ENCODE measurements at places on chromosomes 5 and 9.

DNA sequence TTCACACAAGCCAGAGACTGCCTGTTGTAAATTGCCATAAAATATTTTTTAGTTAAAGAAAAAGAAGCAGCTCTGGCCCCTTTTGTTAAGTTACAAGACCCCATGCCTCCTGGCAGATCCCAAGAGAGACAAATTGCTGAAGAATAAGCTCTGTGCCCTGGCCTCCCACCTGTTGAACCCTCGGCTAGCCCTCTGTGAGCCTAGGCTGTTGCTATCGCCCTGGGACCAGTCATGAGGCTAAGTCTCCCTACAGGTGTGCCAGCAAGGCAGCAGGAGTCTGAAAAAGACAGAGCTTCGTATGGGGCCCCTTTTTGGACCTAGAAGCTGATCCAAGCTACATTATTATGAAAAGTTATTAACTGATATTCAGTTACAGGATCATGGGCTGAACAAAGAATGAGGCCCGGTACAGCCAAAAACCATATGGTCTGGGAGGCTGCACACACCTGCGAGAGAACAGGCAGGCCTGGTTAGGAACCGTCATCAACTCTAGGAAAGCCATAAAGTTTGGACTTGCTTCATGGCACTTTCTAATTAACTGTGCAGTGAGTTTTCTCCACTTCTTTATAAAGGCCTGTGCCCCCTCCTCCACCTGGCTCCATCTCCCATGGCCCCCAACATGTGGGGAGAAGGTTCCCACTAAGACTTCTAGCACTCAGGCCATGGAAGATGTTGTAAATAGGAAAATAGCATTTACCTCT, 384.7 kb downstream of the ENC1 start:
- no peak for DNase-seq

GRCh38 chr9:124102363-124102762, 90.8 kb downstream of the LHX2 start:
- no peak for DNase-seq

GRCh38 chr5:24183981-24184380, 460.8 kb downstream of the CDH10 start:
- no peak for DNase-seq

DNA sequence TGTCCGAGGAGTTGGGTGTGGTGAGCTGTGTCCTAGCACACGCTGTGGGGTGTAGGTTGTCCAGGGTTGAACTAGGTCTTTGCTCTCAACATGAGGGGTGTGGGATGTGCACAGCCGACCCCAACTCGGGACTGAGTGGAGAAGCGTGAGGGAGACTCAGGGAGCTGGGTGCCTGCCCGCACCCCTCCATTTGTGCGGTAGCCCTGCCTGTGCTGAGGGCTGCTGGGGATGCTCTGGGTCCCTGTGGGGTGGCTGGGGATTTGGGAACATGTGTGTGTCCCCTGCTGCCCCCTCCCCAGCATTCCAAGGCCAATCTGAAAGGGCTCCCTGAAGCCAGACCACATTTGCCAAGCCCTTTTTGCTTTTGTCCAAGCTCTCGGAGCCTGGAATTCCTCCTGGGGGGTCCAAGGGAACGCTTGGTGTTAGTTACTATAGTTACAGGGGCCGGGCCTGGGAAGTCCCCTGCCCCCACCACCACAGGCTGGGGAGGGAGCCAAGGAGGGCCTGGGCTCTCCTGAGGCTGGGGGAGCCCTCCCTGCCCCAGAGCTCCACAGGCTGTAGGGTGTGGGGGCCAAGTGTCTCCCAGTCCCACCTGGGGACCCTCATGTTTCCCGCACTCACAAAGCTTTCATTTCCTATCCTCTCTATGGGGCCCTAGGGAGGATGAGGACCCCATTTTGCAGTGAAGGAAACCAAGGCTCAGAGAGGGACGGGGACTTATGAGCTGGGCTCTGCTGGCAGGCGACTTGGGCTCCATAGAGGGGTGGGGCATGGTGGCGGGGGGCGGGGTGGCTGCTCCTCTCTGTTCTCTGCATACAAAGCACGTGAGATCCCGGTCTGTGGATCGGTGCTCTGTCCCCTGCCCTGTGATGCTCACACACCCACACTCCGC, 1.1 kb downstream of the CRB2 start:
- DNase-seq: no peak

DNA sequence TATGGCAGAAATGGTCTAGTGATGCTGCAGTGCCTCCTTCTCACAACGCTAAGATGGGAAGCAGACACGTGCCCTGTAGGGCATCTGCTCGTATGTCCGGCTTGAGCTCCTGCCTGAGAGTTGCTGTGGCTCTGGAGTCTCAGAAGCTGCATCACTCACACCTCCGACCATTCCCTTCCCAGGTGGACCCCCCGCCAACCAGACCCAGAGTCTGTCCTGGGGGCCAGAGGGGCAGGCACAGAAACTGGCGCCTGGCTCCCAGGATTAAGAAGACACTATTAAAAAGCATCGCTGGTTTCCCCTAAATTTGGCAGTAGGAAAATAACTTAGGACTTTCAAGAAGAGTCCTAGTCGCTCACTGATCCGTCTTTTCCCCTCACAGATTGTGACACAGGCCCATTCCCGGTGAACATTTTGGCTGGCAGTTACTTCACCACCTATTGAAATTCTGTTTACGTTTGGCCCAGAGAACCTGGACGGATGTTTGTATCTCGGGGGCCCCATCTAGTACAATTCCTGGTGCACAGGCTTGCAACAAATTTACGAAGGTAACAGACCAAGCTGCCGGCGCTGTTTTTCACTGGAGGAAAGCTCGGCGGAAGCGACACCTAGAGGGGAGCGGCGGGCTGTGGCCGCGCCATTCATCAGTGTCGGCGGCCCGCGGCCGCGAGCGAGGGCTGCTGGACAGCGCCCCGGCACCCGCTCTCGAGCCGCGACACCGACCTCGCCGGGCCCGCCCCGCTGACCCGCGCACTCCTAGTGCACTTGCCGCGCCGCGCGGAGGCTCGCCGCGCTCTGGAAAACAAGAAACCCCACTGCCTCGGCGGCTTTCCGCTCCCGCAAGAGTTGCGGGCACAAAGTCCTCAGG, 1.6 kb downstream of the FSTL4 start:
- no peak for DNase-seq

- peak; percentile 55 for DNase-seq
Measured at GRCh38 chr9:108645520-108645919, 210.3 kb downstream of the ACTL7B start.

- no peak for DNase-seq
Measured at GRCh38 chr9:80188579-80188978, 616.8 kb downstream of the TLE4 start.

- DNase-seq: no peak
Measured at GRCh38 chr9:97660340-97660739, 26.7 kb downstream of the NCBP1 start.

DNA sequence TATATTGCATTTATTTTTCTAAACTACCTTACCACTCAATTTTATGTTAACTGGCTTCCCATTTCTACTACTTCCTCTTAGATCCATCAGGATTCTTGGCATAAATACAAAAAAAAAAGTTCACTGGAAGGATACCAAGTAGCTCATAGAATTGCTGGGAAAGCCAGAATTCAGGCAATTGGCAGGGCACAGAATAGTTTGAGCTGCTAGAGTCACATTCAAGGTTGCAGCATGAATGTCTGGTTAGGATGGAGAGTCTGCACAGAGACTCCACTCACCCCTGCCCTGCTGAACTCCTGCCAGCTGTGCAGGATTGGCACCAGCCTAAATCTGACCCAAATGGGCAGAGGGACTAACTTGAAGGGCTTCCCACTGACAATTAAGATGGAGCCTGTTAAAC, 4.9 kb upstream of the AMACR start:
- DNase-seq: peak; percentile 17

GRCh38 chr9:91720751-91721705, 229.0 kb downstream of the ROR2 start:
- no peak for DNase-seq

DNA sequence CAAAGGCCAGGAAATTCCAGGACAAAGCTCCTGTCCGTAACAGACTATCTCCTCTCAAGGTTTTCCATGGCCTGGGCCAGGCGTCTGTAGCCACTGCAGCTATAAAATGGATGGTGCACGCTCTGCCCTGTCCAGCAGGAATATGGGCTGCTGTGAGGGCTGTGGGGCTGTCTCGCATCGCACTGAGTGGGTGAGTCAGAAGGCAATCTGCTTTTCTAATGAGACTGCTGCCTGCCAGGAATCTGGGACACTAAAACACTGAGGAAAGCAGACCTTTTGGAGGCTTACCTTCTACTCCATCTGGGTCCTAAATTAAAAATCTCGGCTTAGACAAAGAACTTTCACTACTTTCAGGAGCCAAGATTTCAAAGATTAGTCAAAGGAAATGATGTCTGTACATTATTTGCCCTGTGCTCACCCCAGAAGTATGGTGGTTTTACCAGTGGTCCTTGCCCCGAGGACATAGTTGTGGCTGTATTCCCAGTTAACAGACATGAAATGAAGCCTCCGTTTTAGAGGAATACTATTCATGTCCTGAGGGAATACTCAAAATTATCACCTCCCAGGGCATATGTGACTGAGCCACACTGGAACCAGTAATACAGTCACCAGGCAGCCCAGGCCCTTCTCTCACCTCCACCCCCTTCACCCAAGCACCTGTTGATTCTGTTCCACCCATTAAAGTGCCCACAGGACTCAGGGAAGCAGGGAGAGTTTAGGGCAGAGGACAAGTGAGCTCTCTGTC, 56.4 kb downstream of the PFDN1 start:
- no peak for DNase-seq

- DNase-seq: no peak
Measured at GRCh38 chr9:83536332-83536731, 1.9 kb downstream of the FRMD3 start.

DNA sequence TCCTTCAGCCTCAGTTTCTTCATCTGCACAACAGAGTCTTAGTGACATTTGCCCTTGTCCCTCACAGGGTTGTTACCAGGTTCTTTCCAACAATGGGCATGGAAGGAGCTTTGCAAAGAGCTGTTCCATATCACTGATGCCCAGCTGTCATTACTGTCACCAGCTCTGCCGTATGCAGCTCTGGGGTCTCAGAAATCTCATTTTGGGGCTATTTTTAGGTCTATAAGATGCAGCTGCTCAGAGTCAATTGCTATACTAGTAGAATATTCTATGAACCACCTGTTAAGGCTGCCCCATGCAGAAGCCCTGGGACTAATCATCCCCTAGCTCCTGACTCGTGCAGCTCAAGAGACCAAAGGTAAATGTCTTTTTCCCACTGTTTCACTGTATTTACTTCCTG, 105.1 kb upstream of the TNPO1 start:
- no peak for DNase-seq

All from skin of body (tissue), 3 donors.